ENCODE measurements at places on chromosomes 5 and 9.
A peak's percentile ranks its signal among the peaks of the same experiment; 100 is the strongest.

- no peak for DNase-seq
Observed at GRCh38 chr5:4551034-4551433, 589.1 kb upstream of the ADAMTS16 start.

- peak; percentile 91 for DNase-seq
Observed at GRCh38 chr5:96816411-96816939, 8.7 kb upstream of the ERAP1 start.

- DNase-seq = no peak
Observed at GRCh38 chr9:124813501-124814163, 36.7 kb downstream of the OLFML2A start.

DNA sequence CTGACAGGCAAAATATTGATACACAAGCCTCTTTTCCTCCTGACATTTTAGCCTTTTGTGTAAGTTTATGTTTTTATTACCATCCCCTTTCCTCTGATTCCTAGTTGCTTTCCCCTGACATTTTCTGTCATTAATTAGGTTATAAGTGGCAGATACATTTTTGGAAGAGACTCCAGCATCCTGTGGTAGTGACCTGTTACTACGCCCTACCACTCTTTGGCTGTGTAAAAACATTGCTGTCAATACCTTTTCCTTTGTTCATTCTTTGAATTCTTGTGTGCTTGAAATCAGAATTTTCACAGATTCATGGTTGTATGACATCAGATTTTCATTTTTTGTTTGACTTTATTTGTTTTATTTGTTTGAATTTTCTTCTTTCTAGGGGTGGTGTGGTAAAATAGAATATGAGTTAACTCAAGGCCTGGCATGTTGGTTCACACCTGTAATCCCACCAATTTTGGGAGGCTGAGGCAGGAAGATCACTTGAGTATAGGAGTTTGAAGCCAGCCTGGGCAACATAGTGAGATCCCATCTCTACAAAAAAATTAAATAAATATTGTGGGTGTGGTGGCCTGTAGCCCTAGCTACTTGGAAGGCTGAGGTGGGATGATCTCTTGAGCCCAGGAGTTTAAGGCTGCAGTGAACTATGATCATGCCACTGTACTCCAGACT, 43.4 kb downstream of the UBE2R2 start:
- DNase-seq = no peak
